ENCODE measurements at places on chromosomes 13 and 19. TPM values are rescaled to one million over a fixed set of nuclear protein-coding genes. Genes with fewer than 3 reads are reported as not detected.

- no peak for DNase-seq
Measured at GRCh38 chr13:71090990-71091389, 776.0 kb downstream of the DACH1 start.

DNA sequence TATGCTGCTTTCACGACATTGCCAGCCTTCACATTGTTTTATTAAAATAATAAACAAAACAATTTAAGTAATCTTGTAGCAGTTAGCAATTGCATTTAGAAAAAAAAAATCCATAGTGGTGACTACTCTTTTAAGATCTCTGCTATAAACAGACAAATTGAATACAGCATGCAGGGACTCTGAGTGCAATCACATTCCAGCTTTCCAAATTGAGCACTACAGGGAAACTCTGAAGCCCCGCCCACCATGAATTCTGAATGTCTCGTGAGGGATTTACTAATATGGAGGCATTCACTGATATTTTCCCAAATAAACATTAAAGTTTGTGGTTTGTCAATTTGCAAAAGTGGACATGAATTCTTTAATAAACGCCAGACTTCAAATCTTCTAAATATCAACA is 698.8 kb downstream of the LIG4 start:
- DNase-seq, result no peak

GRCh38 chr13:62710787-62711186 is 1295.1 kb upstream of the PCDH20 start:
- no peak for DNase-seq

DNA sequence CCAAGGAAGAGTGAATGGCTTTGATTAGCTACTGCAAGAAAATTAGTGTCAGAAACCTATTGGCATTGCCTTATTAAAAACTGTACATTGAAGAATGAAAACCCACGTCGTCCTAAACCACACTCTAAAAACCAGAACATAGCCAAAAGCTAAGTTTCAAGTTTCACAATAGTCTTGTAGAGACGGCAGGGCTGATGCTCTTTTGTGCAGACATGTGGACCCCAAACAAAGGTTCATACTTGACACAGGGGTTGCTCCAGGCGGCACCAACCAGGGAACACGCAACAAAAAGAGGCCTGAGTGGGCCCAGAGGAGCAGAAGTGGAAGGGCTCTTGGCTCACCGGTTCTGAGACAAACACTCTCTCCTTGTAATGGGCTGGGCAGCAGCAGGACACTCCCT is 28.6 kb upstream of the MIR17HG start:
- no peak for DNase-seq

The GJB6 gene
- 3.3 TPM for polyA plus RNA-seq

The MBD3L3 gene
- polyA plus RNA-seq, result not detected

The CEBPA gene
- polyA plus RNA-seq, result 3.7 TPM

Measured in right renal cortex interstitium (tissue), 3 donors.